WERI-Rb-1 (cell line): ENCODE measurements at places on chromosomes 5 and 9.
A peak's percentile ranks its signal among the peaks of the same experiment; 100 is the strongest.

DNA sequence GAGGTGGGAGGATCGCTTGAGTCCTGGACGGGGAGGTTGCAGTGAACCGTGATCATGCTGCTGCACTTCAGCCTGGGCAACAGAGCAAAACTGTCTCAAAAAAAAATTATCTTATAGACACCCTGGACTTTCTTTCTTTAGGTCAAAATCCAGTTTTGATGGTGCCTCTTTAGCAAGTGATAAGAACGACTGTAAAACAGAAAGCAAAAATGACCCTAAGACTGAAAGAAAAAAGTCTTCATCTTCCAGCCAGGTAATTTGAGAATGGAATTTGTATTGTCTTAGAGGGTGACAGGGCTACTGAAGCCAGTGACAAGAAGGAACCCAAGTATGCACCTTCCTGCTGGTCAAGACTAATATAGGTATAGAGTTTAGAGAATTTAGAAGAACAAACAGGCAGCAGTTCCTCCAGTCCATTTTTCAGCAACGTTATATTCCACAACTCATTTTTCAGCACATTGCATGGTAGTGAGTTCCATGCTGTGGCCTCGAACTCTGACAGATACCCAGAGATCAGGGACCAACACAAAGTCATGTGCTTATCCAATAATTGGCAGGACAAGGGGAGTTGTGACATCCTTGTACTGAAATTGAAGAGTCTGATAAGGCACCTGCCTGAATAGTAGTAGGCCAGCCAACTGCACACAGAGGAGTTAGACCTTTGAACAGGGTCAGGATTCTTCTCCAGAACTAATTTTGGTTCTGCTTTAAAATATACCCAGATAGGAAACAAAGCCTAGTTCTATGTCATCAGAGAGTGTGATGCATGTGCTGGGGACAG, 46.5 kb downstream of the GRAMD2B start:
- no peak for DNase-seq

GRCh38 chr5:33343676-33344327, 97.0 kb upstream of the TARS1 start:
- no peak for DNase-seq

DNA sequence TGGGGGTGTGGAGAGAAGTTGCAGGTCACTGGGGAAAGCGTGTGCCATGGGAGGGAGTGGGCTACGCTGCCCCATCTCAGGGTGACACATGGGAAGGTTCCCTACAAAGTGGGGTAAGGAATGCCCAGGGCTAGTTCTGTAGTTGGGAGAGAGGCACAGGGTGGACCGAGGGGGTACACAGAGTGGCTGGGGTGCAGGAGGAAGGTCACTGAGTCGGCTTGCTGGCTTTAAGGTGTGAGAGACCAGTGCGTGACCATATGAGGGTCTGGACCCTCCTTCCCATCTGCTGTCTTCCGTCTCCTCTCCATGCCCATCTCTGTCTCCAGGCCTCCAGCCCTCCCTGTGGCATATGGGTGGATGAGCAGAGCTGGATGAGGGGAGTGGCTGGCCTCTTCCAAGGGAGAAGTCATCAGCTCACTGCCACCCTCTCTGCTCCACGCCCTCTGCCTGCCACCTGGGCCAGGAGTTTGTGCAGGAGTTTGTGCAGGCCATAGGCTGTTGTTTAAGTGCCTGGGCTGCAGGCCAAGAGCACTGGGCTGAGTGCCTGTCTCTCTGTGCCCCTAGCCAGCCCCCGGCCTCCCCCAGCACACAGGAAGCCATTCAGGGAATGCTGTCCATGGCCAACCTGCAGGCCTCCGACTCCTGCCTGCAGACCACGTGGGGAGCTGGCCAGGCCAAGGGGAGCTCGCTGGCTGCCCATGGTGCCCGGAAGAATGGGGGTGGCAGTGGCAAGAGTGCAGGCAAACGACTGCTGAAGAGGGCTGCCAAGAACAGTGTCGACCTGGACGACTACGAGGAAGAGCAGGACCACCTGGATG, 96.8 kb downstream of the PHF2 start:
- DNase-seq, result peak; percentile 15

GRCh38 chr9:108083160-108083750, 593.7 kb upstream of the KLF4 start:
- no peak for DNase-seq

GRCh38 chr5:107799306-107799705, 128.6 kb upstream of the EFNA5 start:
- DNase-seq, result no peak

- no peak for DNase-seq
Observed at GRCh38 chr5:82419559-82420332, 141.6 kb upstream of the RPS23 start.
